ENCODE measurements at places on chromosomes 13 and 19. TPM values are rescaled to one million over a fixed set of nuclear protein-coding genes. Genes with fewer than 3 reads are reported as not detected.

GRCh38 chr13:100790405-100790804, 115.8 kb upstream of the TMTC4 start:
- DNase-seq, result no peak

- no peak for DNase-seq
These were observed 23.0 kb downstream of the CHERP start for GRCh38 chr19:16519230-16519687.

GRCh38 chr13:70580825-70581224, 472.6 kb upstream of the KLHL1 start:
- no peak for DNase-seq

Gene BRSK1
- total RNA-seq, result 32.3 TPM

- no peak for DNase-seq
These were observed 1.4 kb downstream of the WDFY2 start for GRCh38 chr13:51585696-51586095.

GRCh38 chr19:56119582-56119978, 1.5 kb downstream of the ZNF787 start:
- no peak for DNase-seq

DNA sequence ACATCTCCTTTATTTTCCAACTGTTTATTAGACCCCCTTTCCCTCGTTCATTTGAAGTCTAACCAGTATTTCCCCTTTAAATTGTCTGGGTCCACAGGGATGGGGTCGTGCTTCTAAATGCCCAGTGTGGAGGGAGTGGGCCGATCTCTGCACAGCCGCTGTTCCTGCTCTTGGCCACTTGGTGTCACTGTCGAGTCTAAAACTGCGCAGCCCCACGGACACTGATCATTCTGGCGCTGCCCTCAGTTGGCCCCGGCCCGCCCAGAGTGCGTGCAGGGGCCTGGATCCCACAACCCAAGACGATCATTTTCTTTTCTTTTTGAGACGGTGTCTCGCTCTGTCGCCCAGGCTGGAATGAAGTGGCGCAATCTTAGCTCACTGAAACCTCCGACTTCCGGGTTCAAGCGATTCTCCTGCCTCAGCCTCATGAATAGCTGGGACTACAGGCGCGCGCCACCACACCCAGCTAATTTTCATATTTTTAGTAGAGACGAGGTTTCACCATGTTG, 12.0 kb downstream of the WDR88 start:
- no peak for DNase-seq

DNA sequence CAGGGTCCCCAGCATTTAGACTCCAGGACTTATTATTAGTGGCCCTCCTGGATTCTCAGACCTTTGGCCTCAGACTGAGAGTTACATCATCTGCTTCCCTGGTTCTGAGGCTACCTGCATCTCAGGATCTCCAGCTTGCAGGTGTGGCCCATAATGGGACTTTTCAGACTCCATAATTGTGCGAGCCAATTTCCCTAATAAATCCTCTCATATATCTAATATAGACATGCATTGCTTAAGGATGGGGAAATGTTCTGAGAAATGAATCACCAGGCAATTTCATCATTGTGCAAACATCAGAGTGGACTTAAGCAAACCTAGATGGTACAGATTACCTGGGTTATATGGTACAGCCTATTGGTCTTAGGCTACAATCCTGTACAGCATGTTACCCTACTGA, 116.5 kb upstream of the FBXL3 start:
- no peak for DNase-seq

Gene ACP5
- 3.2 TPM for total RNA-seq

DNA sequence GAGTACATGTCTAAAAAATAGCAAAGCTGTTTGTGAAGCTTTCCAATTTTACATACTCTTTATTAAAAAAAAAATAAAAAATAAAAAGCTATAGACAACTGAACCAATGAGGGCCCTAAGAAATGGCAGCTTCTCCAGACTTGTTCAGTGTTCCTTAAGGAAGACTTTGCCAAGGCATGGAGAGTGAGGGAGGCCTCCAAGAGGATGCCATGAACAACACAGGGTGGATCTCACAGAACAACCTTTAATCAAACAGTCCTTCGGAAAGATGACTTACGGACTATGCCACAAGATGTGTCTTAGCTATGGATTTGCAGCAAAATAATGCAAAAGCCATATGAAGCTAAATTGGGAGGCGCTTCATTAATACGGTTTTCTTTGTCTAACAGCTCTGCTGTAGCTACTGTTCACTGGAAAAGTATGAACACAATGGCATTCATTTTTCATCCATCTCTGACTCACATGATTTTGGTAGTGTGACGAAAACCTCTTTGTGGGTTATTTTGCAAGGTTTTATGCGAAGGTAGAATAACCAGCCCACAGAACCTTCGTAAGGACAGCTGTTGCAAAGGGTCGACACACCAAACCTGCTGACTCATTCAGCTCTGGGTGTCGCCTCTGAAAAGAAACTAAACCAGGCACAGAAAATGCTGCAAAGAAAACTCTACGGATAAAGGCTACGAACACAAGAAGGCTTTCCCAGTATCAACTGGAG, 27.7 kb downstream of the EFNB2 start:
- DNase-seq, result no peak

DNA sequence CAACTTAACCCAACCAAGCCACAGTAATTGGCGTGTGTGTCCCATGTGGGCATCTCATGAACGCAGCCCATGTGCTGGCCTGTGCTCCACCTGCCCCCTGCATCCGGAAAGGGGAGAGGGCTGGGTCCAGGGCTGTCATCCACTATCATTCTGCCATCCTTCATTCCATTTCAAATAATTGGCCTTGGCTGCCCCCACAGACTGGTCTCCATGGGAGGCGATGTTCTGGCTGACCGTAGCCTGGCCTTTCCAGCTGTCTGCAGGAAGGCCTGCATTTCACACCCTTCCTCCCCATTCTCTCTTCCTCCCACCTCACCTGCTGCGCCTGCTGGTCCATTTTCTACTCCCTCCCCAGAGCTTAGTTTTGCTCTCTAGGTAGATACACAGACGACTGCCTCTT, 442.8 kb downstream of the COG6 start:
- no peak for DNase-seq

Measured in type B pancreatic cell (in vitro differentiated cells).